ENCODE measurements at places on chromosomes 3 and 15.

- no peak for DNase-seq
Observed at GRCh38 chr15:72916897-72917296, 133.3 kb upstream of the ADPGK start.

DNA sequence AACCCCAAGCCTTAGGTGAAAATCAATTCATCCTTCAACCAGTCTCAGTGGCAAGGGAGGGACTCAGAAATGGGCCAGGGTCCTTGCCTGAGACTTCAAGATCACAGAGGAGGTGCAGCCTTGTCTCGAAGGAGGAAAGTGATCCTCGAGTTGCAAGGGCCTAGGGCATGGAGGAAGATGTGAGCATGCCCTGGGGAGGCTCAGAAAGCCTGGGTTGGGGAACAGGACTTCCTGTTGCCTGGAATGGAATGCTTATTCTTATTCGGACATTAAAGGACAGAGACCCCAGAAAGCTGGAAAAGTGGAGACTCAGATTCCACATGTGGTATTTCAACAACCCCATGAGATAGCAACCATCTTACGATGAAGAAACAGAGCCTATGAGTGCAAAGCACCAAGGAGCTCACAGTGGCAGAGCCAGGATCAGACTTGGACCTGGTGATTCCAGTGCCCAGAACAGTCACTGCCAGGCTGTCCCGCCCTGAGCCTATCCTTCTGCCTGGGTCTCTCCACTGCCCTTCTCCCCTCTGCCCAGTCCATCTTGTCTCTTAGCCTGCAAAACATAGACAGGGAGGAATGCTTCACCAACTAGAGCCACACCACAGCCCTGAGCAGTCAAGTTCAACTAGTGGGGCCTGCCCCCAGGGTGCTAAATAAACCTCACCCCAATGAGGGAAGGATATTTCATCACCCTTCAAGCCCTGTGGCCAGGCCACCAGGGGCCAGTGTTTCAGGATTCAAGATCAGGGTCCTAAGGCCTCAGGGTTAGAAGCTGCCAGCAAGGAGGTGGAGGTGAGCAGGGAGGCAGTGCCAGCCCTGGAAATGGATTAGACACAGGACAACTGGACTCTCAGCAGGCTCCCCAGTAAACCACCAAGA is 21.9 kb downstream of the DAPK2 start:
- DNase-seq: no peak

DNA sequence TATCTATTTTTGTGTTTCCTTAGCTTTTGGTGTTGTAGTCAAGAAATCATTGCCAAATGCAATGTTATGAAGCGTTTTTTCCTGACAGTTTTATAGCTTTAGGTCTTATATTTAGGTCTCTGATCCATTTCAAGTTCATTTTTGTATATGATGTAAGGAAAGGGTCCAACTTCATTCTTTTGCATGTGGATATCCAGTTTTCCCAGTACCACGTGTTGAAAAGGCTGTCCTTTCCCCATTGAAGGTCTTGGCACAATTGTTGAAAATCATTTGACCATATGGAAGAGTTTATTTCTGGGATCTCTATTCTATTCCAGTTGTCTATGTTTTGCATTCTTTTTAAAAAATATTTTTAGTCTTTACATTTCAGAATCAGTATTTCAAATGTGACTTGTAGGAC is 14.6 kb upstream of the SNRPN start:
- no peak for DNase-seq

GRCh38 chr15:67753891-67754290 is 71.4 kb upstream of the SKOR1 start:
- no peak for DNase-seq

GRCh38 chr3:44000586-44000985 is 241.1 kb upstream of the TOPAZ1 start:
- no peak for DNase-seq

DNA sequence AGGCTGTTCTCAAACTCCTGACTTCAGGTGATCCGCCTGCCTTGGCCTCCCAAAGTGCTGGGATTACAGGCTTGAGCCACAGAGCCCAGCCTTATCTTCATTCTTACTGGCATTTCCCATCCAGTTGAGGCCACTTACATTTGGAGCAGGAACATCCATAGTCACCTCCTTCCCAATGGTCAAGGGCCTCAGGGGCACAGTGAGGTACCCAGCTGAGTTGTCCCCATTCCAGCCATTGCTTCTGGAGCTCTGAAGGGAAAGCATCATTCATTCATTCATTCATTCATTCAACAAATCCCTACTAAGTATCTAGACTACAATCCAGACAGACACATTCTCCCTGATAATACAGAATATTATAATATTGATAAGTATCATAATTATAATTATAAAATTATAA is 12.2 kb downstream of the PLA2G4D start:
- DNase-seq: no peak

GRCh38 chr3:17874636-17875035 is 132.2 kb upstream of the TBC1D5 start:
- DNase-seq: no peak

- DNase-seq: no peak
Observed at GRCh38 chr3:139101396-139101795, 56.7 kb upstream of the PRR23C start.

- no peak for DNase-seq
Observed at GRCh38 chr3:121819236-121819635, 15.6 kb downstream of the IQCB1 start.

DNA sequence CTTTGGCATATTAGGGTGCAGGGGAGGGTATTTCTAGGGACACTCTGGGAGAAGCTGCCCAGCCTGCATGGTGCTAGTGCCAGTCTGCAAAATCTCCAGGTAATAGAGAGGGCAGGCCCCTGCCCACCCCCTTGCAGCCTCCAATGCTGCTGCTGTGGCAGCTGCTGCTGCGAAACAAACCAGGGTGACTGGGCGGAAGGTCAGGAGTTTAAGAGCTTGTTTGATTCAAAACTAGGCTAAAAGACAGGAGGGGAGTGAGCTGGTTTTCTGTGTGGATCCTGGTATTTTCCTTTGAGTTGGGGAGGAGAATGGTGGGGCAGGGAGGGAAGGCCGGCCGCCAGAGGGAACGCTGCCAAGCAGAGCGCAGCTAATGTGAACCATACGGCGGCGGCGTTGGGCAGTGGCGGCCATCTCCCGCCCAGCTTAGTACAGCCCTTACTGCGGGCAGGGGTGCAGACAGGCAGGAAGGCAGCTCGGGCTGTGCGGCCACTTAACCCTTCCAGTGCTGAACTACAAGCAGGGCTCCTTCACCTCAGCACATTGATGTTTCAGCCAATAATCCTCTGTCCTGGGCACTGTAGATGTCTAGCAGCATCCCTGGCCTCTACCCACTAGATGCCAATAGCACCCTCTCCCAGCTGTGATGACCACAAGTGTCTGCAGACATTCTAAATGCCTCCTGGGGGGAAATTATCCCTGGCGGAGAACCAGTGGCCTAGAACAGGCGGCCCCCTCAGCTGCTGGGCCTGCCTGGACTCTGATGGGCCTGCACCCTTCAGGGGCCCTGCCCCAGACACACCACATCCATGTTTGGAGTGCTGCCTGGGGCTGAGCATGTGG is 125.7 kb downstream of the EEFSEC start:
- no peak for DNase-seq

- DNase-seq: no peak
Observed at GRCh38 chr3:10375296-10376053, 54.6 kb upstream of the SEC13 start.

DNA sequence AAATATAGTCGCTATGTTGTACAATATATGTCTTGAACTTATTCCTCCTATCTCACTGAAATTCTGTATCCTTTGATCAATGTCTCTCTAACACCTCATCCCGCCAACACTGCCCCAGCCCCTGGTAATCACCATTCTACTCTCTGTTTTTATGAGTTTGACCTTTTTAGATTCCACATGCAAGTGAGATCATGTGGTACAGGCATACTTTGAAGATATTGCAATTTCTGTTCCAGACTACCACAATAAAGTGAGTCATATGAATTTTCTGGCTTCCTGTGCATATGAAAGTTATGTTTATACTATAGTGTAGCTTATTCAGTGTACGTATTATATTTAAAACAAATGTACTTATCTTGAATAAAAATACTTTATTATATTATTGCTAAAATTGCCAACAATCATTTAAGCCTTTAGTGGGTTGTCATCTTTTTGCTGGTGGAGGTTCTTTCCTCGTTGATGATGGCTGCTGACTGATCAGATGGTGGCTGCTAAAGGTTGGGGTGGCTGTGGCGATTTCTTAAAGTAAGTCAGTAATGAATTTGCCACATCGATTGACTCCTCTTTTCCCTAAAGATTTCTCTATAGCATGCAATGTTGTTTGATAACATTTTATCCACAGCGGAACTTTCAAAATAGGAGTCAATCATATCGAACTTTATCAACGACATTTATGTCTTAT is 257.2 kb downstream of the NFKBIZ start:
- no peak for DNase-seq

DNA sequence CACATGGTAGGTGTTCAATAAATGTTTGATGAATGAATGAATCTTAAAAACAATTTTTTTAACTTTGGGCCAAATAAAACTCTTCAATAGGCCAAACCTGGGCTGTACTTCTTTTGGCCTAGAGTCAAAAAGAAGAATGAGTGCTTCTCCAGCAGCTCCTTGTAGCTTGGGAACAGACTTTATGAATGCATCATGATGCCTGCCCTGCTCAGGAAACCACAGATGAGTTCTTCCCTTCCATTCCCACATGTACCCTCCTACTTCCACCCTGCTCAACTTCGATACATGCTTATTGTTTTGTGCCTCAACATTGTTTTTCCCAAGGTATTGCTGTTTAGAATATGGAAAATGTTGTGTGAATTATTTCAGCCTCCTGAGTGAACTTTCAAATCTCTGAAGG is 87.0 kb downstream of the FILIP1L start:
- DNase-seq: no peak

- DNase-seq: no peak
Observed at GRCh38 chr3:192284443-192285072, 442.8 kb downstream of the FGF12 start.

DNA sequence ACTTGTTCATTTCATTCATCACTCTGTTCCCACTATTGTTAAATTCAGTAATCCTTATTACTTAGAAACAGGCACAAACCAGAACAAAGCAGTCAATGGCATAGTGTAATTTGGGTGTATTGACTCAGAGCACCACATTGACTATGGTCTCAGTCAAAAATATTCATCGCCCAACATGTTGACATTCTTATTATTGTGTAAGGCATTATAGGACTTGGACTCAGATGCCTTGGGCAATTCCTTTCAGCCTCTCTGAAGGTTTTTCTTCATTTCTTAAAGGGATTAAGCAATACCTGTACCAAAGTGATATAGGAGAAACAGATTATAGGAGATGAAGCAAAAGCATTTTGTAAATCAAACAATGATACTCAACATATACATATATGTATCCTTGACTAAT is 114.7 kb upstream of the BHLHE40 start:
- DNase-seq: no peak

- no peak for DNase-seq
Observed at GRCh38 chr15:64341961-64342360, 14.0 kb downstream of the CSNK1G1 start.

- no peak for DNase-seq
Observed at GRCh38 chr3:170324962-170325361, 32.6 kb upstream of the SKIL start.

GRCh38 chr3:197936819-197937384 is 13.1 kb upstream of the RPL35A start:
- DNase-seq: no peak

Measured in HuH-7.5 (cell line).